ENCODE measurements at places on chromosomes 5 and 9.

DNA sequence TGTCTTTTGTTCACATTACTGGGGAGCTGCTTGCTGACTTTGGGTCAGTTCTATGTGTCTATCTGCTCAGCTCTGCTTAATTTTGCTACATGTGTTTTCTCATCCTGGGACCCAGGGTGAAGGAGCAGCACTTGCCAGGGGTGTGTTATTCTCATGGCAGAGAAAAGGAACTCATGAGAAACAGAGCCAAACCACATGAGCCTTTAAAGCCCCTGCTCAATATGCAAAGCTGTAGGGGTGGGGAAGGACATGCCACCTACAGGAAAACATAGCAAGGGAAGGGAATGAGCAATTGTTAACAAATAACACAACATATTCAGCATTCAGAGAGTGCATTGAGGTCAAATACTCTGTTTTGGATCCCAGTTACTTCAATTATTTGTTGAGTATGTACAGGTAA is 290.9 kb downstream of the CDK5RAP2 start:
- DNase-seq = no peak

DNA sequence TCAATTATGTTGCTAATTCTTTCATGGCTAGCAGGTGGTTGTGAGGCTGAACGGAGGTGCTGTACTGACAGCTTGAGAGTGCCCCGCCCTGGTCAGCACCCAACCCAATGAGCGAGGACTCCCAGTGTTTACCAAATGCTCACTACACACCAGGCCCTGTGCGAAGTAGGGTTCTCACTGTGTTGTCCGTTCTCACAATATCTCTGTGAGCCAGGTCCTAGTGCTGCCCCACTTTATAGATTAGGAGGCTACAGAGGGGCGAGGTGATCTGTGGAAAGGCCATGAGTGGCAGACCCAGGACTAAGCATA is 28.2 kb downstream of the COL15A1 start:
- DNase-seq = no peak

DNA sequence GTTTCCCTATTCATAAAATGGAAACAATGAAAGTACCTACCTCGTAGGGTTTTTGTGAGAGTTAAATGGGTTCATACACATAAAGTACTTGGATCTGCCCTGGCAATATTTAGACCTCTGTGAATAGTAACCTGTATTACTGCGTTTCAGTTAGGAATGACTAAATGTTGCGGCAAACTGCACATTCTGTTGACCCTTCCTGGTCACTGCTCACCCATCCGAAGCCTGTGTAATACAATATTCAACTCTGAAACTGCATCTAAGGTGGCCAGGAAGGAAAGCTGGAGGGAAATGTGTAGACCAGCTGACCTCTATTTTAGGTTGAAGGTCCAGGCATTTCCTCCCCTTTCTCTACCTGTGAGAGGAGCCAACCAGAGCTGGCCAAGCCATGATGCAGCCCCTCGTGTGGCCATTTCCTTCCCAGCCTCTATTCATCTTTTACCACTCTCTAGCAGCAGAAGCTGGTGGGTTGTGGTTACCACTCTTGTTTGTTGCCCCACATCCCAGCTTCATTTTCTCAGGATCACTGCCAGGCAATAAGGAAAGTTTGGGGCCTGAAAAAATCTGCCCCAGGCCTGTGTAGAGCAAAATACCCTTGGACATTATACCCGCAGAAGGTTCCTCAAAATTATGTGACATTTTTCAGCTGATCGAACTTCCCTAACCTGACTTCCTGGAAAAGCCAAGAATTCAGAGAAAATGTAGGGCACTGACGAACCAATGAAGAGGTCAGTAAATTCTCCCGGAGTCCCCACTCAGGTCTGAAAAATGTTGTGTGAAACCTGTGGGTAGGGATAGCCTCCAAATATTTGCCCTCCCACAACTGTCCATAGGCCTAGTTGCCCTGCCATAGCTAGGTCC is 20.5 kb upstream of the PDCD1LG2 start:
- DNase-seq = no peak

- DNase-seq = no peak
These were observed 11.8 kb downstream of the S100Z start for GRCh38 chr5:76861612-76862011.

DNA sequence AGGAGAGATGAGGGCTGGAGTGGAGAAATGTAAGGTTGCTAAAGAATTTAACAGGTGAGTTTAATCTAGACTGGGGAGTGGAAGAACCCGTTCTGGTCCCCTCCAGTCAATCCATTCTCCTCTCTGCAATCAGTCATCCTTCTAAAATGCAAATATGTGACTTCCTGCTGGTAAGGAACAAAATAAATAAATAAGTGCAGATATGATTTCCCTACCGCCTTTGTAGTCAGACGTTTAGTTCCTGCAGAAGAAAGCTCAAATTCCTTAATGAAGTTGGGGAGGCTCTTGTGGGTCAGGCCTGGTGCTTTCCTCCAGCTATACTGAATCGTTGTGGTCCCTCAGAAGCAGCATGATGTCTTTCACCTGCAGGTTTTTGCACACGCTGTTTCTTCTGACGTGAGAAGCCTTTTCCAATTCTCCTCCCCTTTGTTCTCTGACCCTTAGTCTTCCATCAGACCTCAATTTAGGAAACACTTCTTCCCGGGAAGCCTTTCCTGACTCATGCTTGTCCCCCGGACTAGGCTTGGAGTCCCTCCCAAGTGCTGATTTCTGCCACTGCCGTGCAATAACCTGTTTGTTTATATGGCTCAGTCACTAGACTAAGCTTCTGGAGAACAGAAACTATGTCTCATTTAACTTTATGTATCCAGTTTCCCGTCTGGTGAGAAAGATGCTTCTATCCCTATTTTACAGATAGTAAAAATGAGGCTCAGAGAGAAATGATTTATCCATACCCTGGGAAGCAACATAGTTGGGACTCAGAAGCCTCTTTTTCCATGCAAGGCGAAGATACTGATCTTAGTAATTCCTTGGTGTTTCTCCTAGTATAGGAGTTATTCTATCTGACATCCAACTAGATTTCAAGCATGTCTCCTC is 1.3 kb downstream of the ATP6V1G1 start:
- DNase-seq = no peak

DNA sequence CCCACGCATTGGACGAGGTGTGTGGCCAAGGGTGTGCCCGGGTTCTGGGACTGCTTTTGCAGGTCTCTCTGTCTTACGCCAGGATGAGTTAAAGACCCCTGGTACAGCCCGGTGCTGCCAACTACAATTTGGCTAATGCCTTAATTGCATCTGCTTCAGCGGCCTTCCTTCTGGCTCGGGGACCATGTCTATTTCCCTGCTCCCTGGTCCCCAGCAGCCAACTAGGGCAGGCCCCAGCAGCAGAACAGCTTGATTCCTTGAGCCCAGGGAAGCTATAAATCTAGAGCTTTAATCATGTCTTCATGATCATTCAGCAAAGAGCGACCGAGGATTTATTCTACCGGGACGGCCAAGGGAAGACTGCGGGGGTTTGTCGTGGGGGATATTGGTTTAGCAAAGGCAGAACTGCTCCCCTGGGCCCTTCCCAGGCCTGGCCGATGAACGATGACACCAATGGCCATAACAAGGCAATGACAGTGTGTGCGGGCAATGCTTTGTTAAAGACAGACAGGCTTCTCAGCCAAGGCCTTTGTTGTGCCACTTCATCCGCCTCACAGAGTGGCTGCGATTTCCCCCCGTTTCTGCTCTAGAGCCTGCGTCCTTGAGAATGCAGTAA is 51.4 kb downstream of the CFAP77 start:
- no peak for DNase-seq

GRCh38 chr9:116269250-116269649 is 115.7 kb downstream of the PAPPA start:
- DNase-seq = no peak

DNA sequence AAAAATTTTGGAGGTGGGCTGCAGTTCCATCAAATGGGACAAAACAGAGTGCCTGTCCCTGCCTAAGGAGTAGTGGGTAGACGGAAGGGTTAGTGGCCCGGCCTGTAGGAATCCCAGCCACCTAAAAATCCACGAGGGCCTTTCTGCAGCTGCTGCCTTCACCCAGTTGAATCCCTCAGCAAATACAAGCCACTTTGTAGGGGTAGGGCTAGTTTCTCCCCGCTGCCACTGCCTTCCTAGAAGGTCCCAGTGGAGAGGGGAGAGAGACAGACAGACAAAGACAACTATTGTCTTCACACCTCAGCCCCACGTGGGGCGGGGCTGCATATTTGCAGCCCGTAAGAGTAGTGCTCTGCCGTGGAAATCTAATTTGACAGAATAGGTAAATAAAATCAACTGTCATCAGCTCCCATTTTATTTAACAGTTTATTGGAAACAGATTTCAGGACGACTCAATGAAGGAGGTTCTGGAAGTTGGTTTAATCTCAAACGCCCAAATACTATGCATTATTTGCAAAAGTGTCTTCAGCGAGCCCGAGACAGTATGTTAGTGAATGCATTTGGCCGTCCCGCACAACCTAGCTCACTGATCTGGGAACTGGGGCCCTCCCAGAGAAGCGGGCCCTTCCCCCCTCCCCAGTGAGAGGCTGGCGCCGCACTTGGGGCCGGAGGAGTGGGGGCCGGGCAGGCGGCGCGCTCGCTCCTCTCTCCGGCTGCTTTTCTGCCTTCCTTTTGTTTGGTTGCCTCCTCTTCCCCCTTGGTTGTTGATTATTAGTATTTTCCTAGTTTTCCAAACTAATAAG is 67.6 kb upstream of the TBCA start:
- no peak for DNase-seq

DNA sequence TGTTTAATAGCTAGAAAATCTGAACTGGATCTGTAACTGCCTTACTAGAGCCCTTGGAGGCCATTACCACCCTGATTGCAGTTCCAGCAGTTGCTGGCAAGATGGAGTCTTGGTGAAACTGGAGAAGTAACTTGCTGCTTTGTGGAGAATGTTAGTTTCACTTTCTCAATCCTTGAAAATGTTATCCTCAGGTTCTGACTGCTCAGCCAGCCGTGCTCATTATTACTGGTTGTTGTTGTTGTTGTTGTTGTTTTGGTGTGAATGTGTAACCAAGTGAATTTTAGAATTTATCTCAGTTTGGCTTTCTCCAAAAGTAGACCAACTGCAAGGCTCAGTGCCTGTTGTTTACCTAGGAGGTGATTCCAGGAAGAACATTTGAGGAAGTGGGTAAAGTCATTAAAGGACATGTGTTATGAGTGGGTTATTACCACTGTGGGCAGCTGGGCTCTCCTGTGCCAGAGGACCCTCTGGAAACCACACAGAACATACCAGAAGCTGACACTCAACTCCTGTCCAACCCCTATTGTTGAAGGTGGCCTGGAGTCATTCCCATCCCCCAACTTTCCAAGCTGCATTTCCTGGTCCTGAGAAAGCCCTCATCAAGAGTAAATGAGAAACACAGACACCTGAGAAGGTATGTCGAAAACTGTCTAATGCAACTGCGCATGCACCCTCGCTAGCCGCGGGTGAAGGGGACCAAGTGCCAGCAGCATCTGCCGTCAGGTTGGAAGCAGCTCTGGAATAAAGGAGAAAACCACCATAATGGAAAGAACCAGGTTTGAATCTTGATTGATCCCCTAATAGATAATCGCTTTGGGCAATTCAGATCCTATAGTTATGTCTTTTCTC is 111.6 kb downstream of the CMYA5 start:
- no peak for DNase-seq

DNA sequence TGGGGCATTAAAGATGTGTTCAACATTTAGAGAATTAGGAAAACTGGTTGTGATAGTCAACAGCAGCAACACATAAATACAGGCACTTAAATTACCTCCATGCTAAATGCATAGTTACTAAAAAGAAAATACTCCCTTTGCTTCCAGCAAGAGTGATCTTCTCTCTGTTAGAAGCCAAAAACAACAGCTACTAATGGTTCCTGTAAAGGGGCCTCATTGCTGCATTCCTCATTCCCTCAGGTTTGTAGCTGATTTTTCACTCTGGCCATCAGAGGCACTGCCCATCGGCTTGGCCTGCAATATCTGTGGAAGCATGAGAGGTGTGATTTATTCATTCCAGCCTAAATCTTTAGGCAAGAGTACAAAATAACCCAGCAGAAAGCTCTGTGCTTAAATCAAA is 466.0 kb upstream of the ADAMTS16 start:
- DNase-seq = no peak

GRCh38 chr5:152052470-152052869 is 127.8 kb upstream of the GLRA1 start:
- DNase-seq = no peak

- no peak for DNase-seq
These were observed 148.2 kb downstream of the GIN1 start for GRCh38 chr5:102971676-102972293.

DNA sequence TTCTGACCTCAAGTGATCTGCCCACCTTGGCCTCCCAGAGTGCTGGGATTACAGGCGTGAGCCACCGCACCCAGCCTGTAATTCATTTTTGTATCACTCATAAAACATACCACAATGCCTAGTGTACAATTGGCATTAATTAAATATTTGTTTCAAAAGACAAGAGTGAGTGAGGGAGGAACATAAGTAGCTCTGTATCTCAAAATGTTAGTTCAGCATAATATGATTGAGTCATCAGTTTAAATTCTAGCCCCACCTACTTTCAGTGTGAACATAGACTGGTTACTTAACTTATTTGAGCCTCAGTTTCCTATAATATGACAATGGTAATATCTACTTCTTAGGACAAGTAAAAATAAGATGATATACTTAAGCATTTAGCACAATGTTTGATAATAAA is 26.9 kb downstream of the INVS start:
- DNase-seq = no peak

- DNase-seq = peak; percentile 85
These were observed 744 bp upstream of the PPP2CA start for GRCh38 chr5:134226441-134227192.

GRCh38 chr5:15516486-15516885 is 16.5 kb downstream of the FBXL7 start:
- no peak for DNase-seq

DNA sequence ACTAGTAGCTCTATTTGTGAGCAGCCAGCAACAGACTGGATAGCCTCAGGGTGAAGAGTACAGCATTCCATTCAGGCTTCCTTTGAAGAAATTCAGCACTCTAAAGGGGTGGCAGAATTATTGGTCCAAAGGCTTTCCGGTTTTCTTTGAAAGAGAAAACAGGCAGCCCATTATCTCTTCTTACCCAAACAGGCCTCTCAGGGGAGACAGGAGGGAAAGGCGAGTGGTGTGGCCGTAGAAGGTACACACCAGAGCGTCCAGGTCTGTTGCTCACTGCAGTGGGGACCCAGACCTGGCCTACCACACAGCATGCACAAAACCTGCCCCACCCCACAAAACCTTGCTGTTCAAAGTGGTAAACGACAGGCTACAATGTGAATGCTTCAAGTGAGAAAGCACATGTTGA is 83.3 kb downstream of the ZNF608 start:
- no peak for DNase-seq
